ENCODE measurements at places on chromosomes 12 and 14. TPM values are rescaled to one million over a fixed set of nuclear protein-coding genes. Genes with fewer than 3 reads are reported as not detected.

GRCh38 chr12:92432724-92433441 lies 269.9 kb upstream of the PLEKHG7 start:
- DNase-seq = no peak

DNA sequence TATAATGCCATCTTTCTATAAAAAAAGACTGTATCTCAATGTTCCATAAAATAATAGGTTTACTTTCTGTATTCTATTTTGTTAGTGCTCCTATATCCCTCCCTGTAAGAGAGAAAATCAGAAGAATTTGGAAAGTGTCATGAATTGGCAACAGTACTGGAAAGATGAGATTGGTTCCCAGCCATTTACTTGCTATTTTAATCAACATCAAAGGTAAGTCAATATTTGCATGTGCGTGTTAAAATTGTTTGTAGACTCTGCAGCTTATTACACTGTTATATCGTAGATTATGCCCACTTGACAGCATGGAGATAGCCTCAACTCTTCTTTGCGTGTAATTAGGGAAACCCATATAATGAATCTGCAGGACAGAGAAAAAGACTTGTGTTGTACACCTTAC lies 34.0 kb downstream of the KCNMB4 start:
- DNase-seq = no peak

GRCh38 chr12:69987579-69988091 lies 162.6 kb downstream of the MYRFL start:
- DNase-seq = no peak

DNA sequence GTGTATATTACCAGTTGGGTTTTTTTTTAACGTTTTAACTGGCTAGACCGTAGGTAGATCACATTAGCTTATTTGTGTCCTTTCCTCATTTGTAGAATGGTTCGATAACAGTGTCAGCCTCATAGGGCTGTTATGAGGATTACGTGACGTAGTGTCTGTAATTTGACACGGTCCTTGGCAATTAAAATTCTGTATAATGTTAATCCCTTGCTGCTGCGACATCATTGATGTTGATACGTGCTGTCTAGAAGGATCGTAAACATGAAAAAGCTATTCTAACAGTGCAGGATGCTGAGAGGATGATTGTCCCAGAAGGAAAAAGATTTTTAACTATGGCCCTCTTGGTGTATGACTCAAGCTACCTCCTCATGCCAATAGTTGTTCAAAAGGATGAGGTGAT lies 50.9 kb downstream of the HSP90AA1 start:
- no peak for DNase-seq

GRCh38 chr14:52780893-52781292 lies 10.5 kb downstream of the GNPNAT1 start:
- DNase-seq = no peak

DNA sequence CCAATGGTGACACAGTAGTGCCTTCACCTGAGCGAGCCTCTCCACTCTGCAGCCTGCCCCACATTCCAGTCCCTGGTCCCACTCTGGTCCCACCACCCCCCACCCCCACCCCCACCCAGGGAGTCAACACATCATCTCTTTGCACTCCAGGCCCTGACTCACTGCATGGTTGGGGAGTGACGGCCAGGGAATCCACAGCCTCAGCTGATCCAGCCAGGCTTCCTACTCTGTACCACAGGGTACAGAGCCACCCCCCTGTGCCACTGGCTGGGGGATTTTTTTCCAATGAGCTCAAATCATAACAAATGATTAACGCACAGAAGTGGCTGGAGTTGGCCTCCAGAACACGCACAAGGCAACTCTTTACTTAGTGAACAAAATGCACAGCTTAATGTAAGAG lies 233.7 kb downstream of the NTF3 start:
- DNase-seq = no peak

GRCh38 chr12:20520532-20520931 lies 152.2 kb downstream of the PDE3A start:
- no peak for DNase-seq

- no peak for DNase-seq
These were observed 11.2 kb upstream of the SERPINA4 start for GRCh38 chr14:94550041-94550440.

DNA sequence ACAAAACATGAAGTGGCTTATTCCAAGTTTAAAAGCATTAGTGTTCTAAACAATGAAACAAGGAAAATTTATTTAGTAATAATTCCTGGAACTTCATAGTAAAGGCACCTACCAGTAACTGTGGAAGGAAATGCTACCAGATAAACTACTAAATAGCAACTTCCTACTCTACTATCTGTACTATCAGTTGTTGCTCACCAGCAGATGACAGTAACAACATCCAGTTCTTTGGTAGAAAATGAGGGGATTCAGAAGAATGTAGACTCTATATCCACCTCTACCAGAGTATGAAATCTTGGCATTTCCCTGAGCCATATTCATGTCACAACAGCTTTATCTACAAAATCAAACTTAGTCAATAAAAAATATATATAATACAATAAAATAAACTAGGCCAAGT lies 3.1 kb downstream of the ENTPD5 start:
- DNase-seq = no peak

DNA sequence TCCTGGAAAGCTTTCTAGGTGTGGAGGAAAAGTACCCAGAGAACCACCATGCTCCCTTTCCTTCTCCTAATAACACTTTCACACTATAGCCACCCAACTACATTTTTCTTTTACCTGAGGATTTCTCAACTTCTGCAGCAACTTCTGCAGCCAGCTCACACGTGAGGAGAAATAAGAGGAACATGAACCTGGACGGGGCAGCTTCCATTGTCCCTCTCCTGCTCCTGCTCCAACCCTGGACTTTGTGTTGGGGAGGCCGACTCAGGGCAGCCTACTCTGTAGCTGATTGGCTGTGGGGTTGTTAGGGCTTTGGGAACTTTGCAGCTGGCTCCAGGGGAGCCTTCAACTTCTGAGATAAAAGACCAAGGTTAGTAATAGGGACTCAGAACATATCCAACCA lies at the start of gene ERP27:
Gene ERP27 (minus strand): TSS at position 237 of the 400 bp plus-strand sequence. CDS start 29 bp downstream, at position 208.
- no peak for DNase-seq

DNA sequence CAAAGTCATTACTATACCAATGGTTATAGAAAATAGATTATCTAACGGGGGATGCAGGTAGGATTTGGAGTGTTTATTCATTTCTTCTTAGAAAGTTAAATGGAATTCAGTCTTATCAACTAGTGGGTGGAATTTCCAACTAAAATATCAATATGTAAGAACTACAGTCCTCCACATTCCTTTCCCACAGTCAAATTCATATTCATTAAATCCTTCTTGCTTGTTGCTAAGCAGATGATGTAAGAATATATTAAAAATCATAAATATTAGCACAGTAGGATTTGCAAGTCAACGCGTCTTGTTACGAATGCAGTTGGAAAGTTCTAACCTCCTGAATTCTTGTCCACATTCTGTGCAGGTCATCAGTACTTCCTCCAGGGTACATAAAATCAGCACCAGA lies 259.2 kb downstream of the CPNE8 start:
- no peak for DNase-seq

- no peak for DNase-seq
These were observed 30.6 kb upstream of the FBXO34 start for GRCh38 chr14:55240526-55241178.

DNA sequence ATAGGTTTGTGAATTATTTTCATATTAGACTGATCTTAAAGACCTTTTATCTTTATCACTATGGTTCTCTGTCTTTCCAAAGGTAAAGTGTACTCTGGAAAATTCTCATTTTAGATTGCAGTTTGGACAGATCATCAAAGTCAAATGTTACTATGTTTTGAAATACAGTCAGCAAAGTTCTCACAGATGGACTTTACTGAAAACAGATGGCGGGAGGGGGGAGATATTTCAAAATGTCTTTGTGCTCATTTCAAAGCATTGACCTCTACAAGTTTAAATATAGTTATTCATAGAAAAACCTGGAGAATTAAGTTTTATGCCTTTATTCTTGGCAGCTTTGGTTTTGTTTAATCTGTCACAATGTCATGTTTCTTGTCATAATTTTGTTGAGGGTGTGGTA lies 51.8 kb upstream of the LRTM2 start:
- DNase-seq = no peak

GRCh38 chr12:105741786-105742566 lies 396.8 kb downstream of the NUAK1 start:
- no peak for DNase-seq

DNA sequence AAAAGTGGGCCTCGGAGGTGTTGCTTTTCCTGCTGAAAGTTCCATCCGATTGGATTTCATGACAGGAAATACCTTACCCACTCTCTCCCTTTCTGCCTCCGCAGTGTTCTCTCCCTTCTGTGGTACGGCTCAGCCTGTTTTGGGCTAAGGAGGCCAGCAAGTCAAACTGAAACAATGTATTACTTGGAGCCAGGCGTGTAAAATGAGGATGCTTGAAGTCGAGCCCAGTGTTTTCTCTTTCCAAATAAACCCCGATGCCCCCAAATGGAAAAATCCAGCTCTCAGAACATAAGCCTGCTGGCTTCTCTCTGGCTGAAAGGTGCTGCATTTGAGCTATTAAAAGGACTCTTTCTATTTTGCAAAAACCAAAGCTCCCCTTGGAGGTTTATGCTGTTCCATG lies 124.7 kb downstream of the ZNF664 start:
- DNase-seq = no peak

GRCh38 chr12:65609359-65609771 lies 214.9 kb upstream of the HMGA2 start:
- no peak for DNase-seq

- no peak for DNase-seq
These were observed 97.8 kb downstream of the BCL11B start for GRCh38 chr14:99174081-99174769.

DNA sequence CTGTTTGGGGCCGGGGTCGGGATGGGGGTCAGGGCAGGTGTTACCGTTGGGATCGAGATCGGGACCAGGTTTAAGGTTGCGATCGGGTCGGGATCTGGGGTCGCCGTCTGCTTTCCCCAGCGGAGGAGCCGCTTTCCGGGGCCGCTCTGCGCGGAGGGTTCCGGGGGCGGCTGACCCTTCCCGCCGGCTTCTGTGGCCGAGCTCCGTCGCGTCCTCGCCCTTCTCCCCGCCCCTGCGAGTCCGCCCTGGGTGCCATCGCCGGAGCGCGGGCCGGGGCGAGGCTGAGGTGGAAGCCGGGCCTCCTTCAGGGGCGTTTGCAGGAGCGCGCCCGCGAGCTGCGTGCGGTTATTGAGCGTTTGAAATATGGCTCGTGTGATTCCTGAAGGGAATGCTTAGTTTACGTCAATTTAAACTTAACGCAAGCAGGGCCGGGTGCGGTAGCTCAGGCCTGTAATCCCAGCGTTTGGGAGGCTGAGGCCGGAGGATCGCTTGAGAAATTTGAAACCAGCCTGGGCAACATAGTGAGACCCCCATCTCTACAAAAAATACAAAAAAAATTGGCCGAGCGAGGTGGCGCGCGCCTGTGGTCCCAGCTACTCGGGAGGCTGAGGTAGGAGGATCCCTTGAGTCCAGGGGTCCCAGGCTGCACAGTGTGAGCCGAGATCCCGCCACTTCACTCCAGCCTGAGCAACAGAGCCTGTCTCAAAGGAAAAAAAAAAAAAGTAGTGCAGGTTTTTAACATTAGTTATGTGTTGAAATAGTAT lies 620 bp downstream of the PGAM5 start:
- no peak for DNase-seq

DNA sequence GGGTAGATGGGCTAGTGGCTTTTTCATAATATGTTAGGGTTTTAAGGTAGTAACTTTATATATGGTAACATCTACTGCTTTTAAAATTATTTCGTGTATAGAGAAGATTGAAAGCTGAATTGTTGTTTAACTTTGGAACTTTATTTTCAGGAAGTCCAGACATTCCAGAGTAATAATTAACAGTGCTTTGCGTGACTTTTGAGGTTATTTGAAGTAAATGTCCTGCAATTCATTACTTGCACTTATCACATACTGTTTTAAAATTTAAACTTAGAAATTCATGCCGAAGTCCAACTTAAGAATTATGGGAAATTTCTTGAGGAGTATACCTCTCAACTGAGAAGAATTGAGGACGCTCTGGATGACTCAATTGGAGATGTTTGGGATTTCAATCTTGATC lies 3.3 kb downstream of the WASHC4 start:
- no peak for DNase-seq

DNA sequence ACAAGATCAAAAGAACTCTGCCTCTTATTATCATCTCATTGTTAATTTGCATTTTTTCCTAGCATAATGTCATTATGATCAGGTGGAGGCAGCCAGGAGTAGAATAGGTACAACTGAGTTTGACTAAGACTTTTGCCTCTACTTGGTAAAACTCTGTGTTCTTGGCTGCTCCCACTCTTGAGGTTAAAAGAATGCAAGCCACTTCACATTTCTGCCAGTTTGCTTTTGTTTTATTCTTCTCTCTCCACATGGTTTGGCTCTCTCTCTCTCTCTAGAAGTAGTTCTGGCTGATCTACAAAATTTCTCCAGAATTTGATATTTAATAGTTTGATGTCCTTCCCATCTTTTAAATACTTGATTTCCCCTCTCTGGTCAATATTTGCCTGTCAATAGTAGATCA lies 170.7 kb upstream of the E2F7 start:
- DNase-seq = no peak

DNA sequence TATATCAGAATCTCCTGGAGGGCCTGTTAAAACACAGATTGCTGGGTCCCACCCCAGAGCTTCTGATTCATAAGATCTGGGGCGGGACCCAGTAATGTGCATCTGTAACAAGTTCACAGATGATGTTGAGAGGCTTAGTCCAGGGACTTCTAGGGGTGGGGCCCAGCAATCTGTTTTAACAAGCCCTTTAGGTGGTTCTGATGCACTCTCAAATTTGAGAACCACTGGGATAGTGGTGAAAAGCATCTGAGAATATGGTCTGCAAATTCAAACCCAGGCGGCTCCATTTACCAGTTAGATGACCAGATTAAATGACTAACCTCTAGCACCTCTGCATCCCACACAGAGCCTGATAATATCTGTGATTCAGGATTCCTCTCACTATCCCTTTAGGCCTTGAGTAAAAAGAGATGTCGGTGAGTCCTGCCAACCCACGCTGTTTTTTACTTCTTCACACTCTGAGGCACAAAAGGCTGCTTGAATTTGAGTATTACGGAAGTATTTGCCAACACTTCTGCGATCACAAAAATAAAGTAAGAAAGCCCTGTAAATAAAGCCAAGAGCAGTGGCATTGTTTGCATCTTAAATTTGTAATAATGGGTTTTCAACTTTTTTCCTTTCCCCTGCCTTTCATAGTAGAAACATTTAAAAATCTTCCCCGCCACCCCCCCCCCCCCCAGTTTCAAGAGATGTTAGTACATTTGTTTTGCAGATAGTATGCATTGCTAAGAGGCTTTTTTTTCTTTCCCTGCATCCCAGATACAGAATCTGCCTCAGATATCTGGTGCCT lies 1.8 kb upstream of the FRS2 start:
- DNase-seq = no peak

- DNase-seq = no peak
These were observed 26.3 kb upstream of the ANO2 start for GRCh38 chr12:5971194-5971850.

- DNase-seq = no peak
These were observed 101.8 kb downstream of the PLXNC1 start for GRCh38 chr12:94250130-94250529.

PIWIL1 gene
- total RNA-seq = not detected

PZP gene
- 0.78 TPM for total RNA-seq

KLHL33 gene
- total RNA-seq = 0.86 TPM

KRT85 gene
- not detected for total RNA-seq

ACSM4 gene
- total RNA-seq = not detected

C12orf50 gene
- 0.21 TPM for total RNA-seq

ZFHX2 gene
- 17.6 TPM for total RNA-seq

SERPINA9 gene
- total RNA-seq = not detected

ZNF84 gene
- 74.8 TPM for total RNA-seq

RNU4-1 gene
- 2,294 TPM for total RNA-seq

NANOG gene
- total RNA-seq = 0.28 TPM

ORAI1 gene
- 4.2 TPM for total RNA-seq

INHBC gene
- total RNA-seq = 0.20 TPM

KLRK1 gene
- total RNA-seq = 0.29 TPM

KCNA5 gene
- total RNA-seq = 6.7 TPM
